GM12865 (cell line): ENCODE measurements at places on chromosomes 3 and 15.
A peak's percentile ranks its signal among the peaks of the same experiment; 100 is the strongest.

- DNase-seq = no peak
These were observed 48.4 kb upstream of the TLE3 start for GRCh38 chr15:70146162-70146561.

DNA sequence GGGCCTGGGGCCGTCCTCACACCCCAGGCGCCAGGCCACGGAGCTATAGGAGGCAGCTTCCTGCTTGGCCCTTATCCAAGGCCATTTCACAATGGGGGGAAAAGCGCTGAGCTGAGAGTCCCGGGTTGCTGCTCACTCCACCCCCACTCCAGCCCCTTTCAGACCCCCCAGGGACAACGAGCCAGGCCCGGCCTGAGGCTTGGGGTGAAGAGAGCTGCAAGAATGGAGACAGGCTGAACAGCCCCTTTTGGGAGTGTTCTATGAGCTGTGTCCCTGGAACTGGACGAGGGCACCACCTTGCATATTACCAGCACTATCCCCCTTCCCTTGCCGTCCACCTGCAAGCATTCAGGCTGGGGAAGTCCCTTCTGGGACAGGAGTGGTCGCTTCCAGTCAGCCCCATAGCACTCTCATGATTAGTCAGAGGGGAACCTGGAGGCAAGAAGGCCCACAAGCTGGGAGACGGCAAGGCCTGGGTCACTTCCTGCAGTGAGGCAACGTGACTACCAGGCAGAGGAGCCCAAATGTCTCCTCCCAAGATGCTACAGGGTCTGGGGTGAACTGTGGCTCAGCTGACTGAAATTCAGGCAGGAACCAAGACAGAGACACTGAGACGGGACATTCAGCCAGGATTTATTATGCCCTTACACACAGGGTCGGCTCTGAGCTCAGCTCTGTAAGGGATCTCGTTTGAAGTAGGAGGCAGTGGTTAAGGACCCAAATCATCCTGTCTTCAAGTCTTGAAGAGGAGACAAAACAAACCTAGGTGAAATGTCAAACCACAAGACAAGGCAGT, 8.6 kb upstream of the SRP14 start:
- DNase-seq = peak; percentile 94

DNA sequence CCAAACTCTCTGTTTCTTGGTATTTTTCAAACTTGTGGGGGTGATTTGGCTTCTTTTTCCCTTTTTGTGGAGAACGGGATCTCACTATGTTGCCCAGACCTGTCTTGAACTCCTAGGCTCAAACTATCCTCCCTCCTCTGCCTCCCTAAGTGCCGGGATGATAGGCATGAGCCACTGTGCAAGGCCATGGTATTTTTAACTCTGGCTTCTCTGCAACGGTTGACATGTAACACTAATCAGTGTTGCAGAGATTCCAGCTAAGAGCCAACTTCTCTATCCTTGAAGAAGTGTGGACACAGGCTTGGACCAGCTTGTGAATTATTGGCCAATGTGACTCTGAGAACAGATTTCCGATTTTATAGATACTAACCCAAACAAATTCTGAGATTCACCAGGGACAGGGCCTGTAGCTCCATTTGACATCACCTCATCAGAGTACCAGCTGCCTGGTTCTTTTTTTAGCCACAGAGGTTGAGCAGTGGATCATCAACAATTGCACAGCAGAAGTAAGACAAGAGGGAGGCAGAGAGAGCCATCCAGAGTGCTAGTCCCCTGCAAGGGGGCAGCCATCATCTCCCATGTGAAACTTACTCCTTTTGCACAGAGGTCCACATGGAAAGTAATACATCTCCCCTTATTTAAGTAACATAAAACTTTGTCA, 98.1 kb upstream of the SYNPR start:
- DNase-seq = no peak

- no peak for DNase-seq
These were observed 68.2 kb upstream of the SMAD3 start for GRCh38 chr15:66997212-66997611.

- DNase-seq = no peak
These were observed 55.4 kb downstream of the ITGA11 start for GRCh38 chr15:68376447-68377060.

- peak; percentile 80 for DNase-seq
These were observed 271.5 kb upstream of the DCBLD2 start for GRCh38 chr3:99172736-99173657.

GRCh38 chr3:105781871-105782270, 86.9 kb downstream of the CBLB start:
- DNase-seq = no peak

DNA sequence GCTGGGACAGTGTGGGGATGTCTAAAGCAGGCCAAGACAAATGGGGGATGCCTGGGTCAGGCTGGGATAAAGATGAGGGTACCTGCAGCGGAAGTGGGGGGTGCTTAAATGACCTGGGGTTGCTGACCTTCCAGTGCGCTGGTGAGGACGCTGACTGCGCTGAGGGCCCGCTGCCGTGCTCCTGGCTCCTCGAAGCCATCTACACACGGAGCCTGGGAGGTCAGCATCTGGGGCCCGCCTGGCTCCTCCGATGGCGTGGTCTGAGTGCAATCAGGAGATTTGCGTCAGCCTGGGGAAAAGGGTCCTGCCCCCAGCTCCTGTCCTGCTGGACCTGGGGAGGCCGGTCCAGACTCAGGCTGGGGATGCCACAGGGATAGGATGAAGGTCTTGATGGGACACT, 50.7 kb downstream of the SCN5A start:
- DNase-seq = no peak

DNA sequence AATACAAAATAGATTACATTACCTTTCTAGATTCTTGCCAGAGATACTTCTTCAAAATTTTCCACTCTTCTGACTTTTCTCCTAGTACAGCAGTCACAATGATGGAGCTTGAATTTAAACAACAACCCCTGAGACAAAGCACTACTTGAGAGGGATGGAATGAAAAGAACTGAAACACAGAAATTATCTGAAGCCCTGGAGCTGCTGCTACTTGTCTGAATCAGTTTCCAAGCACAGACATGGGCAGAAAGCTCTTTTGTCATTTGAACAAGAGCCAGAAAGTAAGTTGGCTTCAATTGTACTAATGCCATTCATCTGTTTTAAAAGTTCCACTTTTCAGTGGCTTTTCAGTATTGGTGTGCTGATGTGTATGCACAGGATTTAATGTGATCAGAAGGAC, 718.5 kb upstream of the ARPP21 start:
- DNase-seq = no peak

DNA sequence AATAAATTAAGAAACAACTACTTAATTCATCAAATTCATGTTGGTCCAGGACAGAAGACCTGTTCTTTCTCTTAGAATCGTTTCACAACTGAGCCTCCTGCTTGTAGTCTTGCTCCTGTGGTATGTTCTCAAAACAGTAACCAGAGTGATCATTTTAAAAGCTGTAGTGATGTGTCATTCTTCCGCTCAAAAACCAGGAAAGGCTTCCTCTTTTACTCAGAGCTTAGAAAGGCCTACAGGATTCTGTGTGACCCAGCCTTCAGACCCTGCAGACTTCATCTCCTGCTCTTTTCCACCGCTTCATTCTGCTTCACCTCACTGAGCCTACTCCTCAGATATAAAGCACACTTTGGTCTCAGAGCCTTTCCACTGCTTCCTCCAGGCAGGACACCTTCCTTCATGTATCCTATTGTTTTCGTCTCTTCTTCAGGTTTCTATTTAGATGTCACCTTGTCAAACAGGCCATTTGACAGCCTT, 22.7 kb downstream of the ST6GAL1 start:
- peak; percentile 64 for DNase-seq

DNA sequence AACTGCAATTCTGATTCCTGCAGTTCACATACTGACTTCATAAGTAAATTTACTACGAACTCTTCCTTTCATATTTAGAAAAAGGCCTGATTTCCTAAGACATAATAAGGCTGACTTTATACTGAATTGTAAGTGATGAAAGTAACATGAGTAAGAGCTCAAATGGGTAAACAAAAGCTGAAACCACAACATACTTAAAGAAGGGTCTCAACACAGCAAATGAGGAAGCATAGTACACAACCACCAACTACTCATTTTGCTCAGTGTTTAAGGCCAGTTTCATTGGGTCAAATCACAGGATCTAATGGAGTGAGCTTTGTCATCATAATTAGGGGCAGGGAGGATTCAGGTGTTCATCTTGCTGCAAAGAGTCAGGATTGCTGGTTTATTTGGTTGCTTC, 81.4 kb downstream of the SETD2 start:
- DNase-seq = peak; percentile 31

GRCh38 chr15:35061161-35061824, 23.8 kb downstream of the NANOGP8 start:
- DNase-seq = no peak

DNA sequence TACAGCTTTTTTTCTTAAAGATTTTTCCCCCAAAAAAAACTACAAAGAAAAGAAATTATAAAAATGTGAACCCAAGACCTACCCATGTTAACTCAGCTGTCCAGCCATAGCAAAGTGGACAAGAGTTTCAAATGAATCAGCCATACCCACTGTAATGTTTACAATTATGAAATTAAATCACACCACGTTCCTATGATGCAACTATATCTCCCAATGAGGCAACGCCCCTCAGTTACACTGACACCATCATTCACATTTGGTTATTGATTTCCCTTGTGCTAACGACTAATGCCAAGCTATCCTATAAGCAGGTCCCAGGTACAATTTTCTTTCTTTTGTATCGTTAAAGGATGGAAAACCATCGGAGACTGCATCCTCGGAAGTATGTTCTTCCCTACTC, 115.1 kb upstream of the ICE2 start:
- no peak for DNase-seq

- DNase-seq = peak; percentile 62
These were observed 104.3 kb upstream of the ICE2 start for GRCh38 chr15:60583194-60583593.

DNA sequence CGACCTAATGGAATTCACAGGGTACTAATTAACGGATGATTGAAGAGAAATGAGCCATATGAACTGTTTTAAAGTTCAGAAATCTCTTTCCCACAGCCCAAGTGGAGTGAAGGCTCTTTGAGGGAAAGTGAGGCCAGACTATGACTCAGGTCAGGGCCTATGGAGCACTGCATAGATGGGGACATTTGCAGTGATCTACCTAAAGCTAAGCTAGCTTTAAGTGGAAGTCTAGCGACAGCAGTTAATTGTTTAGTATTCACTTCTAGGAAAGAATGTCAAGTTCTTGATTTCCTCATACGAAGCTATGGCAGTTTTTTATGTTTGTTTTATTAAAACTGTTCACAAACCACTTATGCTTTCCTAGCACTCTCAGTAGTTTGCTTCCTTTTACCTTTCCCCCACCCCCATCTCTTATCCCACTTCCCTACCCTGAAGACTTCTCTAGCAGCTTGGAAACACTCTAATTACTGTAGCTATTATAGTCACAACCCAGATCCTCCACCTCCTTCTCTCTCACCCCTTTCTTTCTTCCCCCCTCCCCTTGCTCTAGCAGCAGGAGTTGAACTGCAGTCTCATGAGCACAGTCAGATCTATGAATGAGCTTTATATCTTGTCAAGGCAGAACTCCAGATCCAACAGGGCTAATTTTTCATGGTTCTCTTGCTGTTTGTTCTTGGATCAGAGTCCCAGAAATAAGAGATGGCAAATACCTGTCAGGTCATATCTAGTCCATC, 6.2 kb downstream of the ZNF609 start:
- DNase-seq = no peak

- no peak for DNase-seq
These were observed 76.4 kb downstream of the HES1 start for GRCh38 chr3:194212161-194212844.

DNA sequence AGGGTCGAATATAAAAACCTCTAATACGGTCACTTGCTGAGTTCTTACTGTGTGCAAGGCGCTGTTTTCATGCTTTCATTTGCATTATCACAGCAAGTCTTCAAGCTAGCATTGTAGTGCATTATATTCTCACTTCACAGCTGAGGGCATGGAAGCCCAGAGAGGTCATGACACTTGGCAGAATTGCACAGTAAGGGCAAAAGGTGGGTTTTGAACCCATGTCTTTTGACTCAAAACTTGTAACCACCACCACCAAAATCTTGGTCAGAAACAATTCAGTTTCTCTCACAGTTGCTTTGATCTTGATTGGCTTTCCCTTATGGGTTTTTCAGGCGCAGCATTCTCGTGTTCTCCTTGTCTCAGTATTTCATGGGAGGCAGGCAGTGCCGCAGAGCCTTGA, 371.1 kb downstream of the PTPRG start:
- no peak for DNase-seq

- DNase-seq = no peak
These were observed 53.1 kb upstream of the XCR1 start for GRCh38 chr3:46080124-46080968.

DNA sequence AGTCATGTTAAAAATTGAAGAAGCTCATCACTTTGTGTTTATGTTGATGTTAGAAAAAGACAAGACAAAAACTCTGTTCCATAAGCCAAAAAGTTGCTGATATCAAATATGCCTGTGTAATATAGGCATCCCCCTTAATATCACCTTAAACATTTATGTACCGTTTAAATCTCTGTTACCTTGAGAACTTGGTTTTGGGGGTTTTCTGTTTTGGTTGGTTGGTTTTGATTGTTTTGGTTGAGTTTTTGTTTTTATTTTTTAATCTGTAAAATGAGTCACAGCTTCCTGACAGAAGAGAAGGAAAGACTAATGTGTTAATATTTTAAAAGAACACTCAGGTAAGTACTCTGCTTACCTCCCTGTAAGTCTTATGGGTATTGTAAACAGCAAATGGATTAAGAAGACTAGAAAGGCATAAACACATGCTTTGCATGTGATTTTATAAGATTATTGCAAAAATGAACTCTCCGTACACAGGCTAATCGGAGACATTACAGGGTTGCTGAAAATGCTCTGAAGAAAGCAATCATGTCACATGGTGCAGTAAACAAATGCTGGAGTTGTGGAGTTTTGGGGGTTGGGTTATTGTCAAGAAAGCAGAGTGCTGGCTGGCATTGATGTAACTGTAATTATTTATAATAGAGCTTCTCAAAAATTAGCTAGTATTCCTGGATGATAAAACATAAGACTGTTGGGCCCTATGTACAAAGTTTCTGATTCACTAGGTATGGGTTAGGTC, 69.5 kb upstream of the MBNL1 start:
- DNase-seq = peak; percentile 62
